ENCODE measurements at places on chromosomes 5 and 9. TPM values are rescaled to one million over a fixed set of nuclear protein-coding genes. Genes with fewer than 3 reads are reported as not detected.

DNA sequence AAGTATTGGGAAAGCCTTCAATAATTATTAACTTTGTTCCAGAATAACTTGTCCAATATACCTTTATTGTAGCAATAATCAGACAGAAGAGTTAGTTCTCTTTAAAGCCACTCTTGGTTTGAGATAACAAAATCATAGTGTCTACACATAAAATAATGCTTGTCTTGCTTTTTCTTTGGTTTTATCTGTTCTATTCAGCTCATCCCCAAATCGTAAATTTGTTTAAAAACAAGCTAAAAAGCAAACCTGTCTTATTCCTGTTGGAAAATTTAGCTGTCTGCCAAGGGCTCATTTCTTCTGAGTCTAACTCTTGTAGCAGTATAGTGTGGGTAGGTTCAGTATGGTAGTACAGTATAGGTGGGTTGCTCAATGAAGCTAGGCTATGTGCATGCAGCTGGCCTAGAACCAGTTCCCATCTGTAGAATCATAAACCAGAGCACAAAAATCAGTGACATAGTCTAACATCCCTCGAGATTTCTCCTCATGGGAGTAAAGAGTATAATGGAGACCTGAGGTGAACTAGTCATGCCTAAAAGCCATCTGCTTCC lies 17.9 kb upstream of the APBA1 start:
- no peak for DNase-seq

DNA sequence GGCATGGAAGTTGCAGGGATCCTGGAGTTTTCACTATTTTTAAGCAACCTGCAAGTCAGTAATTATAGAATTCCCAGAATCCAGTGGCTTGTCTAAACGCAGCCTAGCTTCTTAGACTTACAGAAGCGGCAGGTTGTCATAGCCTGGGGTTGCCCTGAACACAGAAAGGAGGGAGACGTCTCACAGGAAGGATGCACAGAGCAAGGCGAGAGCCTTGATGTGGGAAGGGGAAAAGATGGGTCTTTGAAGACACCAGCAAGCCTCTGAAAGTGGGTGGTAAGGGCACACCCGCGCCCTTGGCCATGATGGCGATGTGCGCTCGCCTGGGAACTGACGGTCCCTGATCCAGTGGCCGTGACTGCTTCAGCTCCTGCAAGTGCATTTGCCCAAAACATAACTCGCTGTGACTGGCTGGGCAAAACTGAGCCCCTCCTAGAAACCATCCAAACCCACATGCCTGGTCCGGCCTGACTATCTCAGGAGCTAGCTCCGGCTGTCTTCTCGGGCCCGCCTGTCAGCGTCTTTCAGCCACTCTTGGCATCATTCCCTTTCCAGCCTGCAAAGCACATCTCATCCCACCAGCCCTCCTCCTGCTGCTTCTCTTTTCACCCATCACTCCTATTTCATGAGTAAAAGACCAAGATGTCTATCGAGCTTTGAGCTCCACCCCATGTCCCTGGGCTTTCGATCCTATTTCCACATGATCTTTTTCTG lies 17.1 kb downstream of the FBP1 start:
- DNase-seq = no peak

Gene C7
- total RNA-seq = 0.54 TPM

GRCh38 chr9:105150991-105151685 lies 93.3 kb upstream of the SLC44A1 start:
- DNase-seq = peak; percentile 69

DNA sequence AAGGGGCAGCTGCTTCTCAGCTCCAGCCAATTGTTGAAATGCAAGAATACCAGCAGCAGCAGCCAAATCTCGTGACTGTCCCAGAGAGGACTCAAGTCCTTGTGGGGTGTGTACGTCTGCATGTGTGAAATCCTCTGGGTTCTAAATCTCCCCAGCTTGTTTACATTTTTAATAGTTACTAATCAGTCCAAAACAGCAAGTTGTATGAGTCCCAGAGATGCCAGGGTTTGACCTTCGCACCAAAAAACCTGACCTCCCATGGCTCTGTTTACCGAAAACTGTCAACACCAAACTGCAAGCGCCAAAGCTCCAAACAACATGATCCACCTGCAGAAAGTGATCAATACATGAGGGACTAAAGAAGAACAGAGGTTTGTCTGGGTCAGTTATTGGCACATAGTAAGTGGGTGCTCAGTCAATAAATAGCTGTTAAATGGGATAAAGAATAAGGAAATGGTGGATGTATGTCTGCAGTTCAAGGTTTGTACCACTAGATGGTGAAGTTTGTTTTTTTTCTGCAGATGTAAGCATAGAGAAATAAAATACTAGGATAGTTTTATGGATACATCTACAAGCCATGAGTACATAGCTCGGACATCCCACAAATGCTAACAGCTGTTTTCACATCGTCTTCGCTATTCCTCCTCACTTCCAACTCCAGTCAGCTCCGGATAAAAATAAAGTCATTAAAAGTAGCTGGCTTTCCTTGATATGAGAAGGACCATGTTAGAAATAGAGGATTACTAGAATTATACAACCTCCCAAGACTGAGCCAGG lies 85.3 kb upstream of the ADRB2 start:
- DNase-seq = peak; percentile 85

DNA sequence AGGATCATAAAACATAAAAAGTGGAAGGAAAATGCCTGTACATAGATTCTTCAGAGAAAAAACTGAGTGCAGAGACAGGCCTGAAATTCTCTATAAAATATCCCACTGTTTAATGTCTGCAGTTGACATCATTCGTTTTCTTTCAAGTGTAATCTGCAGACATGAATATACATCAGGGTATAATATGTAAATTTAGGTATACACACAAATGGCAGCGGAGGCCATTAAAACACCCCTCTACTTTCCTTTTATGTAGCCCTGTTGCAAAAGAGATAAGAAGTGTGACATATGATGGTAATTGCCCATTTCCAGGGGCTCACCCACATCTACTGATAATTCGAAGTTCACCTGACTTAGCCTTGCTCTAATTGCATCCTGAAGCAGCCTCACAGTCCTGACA lies 164.3 kb downstream of the SLC24A2 start:
- no peak for DNase-seq

DNA sequence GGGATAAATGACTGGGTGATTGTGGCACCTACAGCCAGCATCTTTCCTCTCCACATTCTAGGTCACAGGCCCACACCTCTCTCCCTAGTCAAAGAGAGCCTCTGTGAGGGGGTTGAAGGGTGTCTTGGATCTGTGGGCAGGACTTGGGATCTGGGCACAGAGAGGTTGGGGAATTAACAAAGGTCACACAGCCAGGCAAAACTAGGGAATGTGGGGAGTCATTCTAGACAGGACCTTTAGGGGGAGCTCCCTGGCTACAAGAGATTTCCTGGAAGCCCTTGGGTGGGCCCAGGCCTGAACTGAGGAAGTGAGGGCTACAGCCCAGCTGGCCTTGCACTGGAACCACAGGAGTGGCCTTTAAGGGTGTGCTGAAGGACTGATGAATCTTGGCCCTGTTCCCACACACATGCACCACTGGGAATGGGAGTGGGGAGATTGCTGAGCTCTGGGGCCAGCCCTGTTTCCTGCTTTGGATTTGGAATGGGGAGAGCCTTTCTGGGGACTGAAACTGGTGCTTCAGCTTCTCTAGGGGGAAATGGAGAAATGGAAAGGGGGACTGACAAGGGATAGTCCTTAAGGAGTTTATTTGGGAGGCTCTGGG lies 12.4 kb upstream of the CXXC5 start:
- peak; percentile 95 for DNase-seq

Gene PDE8B
- total RNA-seq = under 0.01 TPM

DNA sequence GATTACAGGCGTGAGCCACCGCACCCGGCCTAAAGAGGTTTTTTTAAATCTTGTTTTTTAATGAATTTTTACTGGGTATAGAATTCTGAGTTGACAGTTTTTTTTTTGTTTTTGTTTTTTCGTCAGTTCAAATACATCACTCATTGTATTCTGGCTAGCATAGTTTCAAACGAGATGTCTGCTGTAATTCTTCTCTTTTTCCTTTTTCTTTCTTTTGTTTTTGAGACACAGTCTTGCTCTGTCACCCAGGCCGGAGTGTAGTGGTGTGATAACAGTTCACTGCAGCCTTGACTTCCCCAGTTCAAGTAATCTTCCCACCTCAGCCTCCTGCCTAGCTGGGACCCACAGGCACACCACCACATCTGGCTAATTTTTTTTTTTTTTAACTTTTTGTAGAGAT lies 2.2 kb upstream of the PRRT1B start:
- DNase-seq = no peak

DNA sequence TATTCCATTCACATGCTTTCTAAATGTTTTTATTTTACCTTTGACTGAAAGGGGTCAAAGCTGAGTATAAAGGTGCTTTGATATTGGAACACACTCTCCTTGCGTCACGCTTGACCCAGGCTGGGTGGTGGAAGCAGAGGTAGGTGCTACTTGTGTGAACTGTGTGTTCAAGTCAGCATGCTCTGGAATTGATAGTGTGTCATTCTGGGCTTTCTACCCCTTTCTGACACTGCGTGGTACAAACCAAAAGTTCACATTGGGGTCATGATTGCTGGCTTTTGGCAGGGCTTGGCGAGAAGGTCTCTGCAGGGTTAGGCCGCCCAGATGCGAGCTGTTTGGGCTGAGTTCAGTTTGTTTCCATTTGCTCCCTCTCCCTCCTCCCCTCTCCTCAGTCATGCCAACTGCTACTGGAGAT lies 131.8 kb downstream of the ADAMTSL1 start:
- DNase-seq = peak; percentile 19

- peak; percentile 45 for DNase-seq
Observed at GRCh38 chr5:143311955-143312354, 91.5 kb downstream of the NR3C1 start.

Gene TTC23L
- total RNA-seq = under 0.01 TPM

GRCh38 chr9:37575511-37575914 lies 667 bp downstream of the FBXO10 start:
- no peak for DNase-seq

- DNase-seq = no peak
Observed at GRCh38 chr9:88503845-88504764, 30.9 kb upstream of the NXNL2 start.

Gene PIP5K1B
- total RNA-seq = not detected

Gene TMEFF1
- total RNA-seq = 0.90 TPM

DNA sequence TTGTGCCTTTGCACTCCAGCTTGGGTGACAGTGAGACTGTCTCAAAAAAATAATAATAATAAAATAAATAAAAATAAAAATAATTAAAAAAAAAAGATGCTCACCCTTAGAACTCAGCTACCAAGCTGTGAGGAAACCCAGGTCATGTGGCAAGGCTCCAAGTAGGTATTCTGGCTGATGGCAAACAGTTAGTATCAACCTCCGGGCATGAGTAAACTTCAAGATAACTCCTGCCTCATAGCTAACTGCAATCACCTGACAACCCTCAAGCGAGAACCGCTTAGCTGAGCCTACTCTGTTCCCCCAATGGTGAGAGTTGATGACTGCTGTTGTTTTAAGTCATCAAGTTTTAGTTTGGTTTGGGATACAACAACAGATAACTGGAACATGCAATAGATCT lies 6.1 kb upstream of the SLC44A1 start:
- no peak for DNase-seq

GRCh38 chr5:131196331-131196730 lies 25.6 kb downstream of the LYRM7 start:
- peak; percentile 55 for DNase-seq

Gene MTX3
- 13.6 TPM for total RNA-seq

GRCh38 chr9:98573749-98574278 lies 134.9 kb downstream of the GABBR2 start:
- no peak for DNase-seq

Gene PCDHA4
- total RNA-seq = under 0.01 TPM

DNA sequence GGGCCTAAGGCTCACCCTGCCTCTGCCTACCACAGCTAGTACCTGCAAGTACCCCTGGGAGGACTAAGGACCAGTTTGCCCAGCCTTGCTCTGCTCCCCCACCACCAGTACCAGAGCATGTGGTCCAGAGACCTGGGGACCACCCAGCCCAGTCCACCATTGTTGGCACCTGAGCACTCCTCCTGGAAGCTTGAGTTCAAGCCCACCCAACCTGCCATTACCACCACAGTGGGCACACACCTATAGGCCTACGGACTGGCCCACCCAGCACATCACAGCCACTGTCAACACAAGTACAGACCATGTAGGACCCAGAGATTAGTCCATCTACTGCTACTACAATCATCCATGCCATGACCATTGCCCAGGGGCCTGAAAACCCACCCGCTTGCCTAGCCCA lies 30.8 kb upstream of the SH3TC2 start:
- no peak for DNase-seq

DNA sequence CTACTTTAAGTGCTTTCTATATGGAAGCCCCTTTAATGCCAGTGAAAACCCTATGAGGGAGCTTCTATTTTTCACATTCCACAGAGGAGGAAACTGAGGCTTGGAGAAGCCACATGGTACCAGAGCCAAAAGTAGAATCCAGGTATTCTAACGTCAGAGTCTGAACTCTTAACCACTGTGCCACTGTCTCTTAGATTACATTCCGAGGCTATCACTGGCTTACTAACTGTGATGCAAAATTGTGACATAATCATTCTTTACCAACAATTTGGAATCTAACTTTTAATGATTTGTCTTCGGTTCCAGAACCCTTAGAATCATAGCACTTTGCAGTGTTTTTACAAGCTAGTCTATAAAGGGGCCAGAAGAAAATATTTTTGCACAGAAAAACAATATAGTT lies 59.2 kb downstream of the SLC1A3 start:
- no peak for DNase-seq

- no peak for DNase-seq
Observed at GRCh38 chr5:143417503-143418139, 14.1 kb upstream of the NR3C1 start.

DNA sequence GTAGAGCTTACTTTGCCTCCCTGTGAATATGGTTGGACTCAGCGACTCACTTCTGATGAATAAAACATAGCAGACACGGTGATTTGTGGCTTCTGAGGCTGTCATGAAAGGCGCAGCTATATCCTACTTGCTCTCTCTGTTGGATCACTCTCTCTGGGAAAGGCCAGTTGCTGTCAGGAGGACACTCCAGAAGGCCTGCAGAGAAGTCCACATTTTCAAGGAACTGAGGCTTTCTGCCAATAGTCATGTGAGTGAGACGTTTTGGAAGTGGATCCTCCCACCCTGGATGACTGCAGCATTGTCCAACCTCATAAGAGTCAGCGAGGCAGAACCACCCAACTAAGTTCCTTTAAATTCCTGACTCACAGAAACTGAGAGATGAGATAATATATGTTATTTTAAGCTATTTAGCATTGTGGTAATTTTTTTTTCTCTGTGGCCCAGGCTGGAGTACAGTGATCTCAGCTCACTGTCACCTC lies 156.0 kb upstream of the MAST4 start:
- peak; percentile 4 for DNase-seq

Gene SPATA31A3
- not detected for total RNA-seq

Gene MYMK
- total RNA-seq = not detected

Measured in IMR-90 (cell line).